ENCODE measurements at places on chromosomes 5 and 9. TPM values are rescaled to one million over a fixed set of nuclear protein-coding genes. Genes with fewer than 3 reads are reported as not detected.

GRCh38 chr5:73103870-73104299 lies 16.5 kb upstream of the TMEM171 start:
- DNase-seq, result no peak

DNA sequence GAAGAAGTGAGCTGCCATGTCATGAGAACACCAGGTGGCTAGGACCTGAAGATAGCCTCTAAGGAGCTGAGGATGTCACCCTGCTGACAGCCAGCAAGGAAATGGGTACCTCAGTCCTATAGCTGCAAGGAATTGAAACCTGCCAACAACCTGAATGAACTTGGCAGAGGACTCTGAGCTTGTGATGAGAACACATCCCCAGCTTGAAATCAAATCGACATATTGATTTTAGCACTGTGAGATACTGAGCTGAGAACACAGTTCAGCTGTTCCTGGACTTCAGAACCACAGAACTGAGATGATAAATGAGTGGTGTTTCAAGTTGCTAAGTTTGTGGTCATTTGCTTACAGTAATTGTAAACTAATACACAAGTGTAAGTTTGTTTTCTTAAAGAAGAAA lies 5.5 kb upstream of the RASEF start:
- no peak for DNase-seq

GRCh38 chr5:87499478-87500410 lies 87.0 kb upstream of the CCNH start:
- peak; percentile 11 for DNase-seq

DNA sequence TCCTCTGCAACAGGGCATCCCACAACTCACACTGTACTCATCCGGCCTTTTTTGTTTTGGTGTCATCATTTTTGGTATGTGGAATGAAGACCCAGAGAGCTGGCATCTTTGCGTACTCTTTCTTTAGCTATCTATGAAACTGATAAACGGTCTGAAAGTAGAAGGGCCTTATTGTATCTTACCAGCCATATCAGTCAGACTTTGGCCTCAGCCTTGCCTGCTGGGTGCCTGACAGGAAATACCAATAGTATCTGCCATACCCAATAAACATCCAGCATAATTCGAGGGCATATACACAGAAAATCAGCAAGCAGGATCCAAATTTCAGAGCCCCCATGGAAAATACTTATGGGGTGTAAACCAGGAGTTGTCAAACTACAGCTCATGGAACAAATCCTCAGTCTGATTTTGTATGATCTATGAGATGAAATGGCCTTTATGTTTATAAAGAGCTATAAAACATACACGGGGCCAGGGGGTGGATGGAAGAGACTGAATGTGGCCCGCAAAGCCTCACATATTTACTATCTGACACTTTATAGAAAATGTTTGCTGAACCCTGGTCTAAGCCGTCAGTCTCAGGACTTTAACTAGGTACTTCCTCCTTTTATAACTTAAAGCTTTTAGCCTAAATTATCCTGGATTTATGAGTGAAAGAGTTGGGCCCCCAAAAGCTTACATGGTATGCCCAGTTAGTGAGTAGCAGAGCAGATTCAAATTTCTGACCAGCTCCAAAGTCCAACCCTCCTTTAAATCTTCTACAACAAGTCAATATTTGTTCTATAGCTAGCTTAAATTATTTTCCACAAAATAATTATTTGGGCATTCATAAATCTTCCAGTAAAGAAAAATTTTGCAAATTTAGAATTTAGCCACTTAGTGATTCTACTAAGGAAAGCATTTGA lies 308.0 kb upstream of the PUM3 start:
- no peak for DNase-seq

DNA sequence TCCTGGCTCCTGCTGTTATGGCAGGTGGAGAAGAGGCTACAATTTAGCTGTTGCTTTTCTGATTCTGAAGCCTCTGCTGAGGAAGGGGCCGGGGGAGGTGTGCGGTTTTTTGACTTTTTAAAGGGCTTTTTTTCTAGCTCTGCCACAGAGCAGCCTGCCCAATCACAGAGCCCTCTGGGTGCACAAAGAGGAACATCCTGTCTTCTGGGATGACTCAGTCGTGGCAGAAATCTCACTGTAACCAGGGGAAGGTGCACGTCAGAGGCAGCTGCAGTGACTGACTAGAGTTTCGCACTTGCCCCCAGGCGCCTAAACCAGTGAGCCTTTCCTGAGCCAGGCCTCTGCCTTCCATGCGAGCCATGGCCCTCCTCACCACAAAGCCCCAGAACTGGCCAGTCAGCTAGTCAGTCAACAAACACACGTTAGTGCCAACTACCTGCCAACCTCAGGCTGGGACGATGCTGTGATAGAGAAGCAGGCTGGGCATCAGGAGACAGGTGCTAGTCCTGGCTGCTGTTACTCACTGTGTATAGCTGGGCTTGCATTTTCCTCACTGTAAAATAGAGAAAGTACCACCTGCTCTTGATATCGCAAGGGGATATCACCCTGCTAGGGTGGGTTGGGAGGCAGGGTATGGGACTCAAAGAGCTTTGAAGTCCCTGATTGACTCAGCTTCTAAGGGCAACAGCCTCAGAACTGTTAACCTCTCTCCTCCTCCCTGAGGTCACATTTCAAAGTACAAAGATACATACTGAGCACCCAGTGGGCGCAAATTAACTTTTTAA lies 2.2 kb downstream of the AKNA start:
- DNase-seq, result peak; percentile 98

DNA sequence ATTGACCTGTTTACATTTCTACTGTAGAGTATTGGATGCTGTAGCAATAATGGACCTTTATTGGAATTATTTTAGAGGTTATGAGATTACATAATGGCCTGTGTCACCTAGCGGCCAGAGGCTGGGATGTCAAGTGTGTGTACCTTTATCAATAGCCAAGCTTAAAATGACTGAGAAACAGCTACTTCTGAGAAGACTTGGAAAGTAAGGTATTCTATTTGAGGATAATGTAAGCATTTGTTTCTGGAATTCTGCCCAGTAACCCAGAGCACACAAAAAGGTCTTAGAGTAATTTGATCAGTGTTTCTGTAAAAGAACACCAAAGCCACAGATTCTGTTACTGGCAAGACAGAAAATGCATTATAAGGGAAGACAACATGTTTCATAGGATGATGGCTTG lies 116.8 kb downstream of the MACIR start:
- no peak for DNase-seq

DNA sequence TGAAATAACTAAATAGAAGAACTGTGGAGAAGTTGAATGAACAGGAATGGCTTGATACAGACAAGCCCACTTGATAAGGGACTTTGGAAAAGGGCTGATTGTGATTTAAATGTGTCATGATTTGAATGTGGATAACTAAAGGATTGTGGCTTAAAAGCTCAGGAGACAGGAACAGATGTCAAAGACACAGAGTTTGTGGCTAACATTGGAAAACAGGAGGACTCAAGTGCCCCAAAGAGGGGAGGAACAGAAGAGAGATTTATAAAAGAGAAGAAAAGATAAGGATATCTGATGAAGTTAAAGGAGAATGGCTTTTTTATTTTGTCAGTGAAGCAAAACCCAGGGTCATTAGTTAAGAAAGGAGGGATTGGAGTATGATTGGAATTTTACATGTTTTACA lies 124.2 kb upstream of the TRPM3 start:
- no peak for DNase-seq

DNA sequence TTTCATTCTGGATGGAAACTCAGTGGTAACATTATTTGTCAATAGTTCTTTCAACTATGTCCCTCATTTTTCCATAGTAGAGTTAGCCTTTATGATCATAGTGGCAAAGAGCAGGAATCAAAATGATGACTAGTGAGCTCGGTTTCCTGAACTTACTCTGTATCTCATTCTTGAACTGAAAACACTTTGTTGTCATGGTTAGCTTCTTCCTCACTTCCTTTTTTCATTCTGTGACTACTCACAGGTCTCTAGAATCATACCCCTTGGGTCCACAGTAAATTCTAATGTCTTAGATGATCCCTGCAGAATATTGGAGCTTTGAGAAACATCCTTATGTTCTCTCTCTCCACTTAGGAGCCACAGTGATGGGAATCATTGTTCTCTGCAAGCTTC lies 29.4 kb upstream of the RECK start:
- no peak for DNase-seq

- no peak for DNase-seq
Observed at GRCh38 chr5:54611290-54611951, 93.9 kb downstream of the SNX18 start.

DNA sequence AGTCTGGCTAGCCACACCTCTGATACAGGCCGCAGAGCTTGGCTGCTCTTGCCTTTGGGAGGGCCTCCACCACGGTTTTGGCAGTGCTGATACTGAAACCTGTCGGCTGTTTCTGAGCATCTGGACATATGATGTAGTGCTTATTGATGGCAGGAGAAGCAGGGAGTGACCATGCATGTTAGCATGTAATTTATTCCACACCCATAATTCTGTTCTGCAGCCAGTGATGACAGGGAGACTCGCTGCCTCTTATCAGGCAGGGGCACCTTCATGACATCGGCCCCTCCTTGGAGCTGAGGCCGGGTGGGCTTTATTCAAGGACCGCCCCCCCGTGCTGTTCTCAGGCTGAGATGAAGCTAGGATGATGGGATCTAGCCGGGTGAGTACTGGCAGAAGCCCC lies 49.0 kb downstream of the OLFM1 start:
- no peak for DNase-seq

SMIM33 gene
- total RNA-seq, result not detected

HMCN2 gene
- total RNA-seq, result not detected

BNC2 gene
- total RNA-seq, result 0.85 TPM

ENTREP1 gene
- total RNA-seq, result 0.25 TPM

EGFLAM gene
- total RNA-seq, result 0.63 TPM

SURF1 gene
- total RNA-seq, result 18.5 TPM

All from foreskin keratinocyte (primary cell).